ENCODE measurements at places on chromosomes 3 and 15.
A peak's percentile ranks its signal among the peaks of the same experiment; 100 is the strongest.

GRCh38 chr3:126939733-126940132, 43.2 kb upstream of the PLXNA1 start:
- no peak for DNase-seq

DNA sequence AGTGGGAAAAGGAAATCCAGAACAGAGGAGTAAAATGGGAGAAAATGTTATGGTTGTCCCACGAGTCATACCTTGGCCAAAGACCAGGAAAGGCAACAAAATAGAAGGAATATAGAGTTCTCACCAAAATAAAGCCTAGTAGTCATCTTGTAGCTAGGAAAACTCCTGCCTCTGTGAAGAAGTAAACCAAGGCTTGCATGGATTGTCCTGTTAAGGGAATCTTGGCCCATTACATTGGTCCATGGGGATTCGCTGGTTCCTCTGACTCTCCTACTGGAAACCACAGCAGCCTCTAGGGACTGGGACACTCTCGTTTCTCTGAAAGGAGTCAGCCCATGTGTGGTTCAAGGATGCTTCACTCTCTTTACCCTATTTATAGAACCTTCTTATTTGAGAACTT, 62.9 kb upstream of the FNDC3B start:
- no peak for DNase-seq

- no peak for DNase-seq
These were observed 84.2 kb downstream of the TOP2B start for GRCh38 chr3:25580534-25580933.

DNA sequence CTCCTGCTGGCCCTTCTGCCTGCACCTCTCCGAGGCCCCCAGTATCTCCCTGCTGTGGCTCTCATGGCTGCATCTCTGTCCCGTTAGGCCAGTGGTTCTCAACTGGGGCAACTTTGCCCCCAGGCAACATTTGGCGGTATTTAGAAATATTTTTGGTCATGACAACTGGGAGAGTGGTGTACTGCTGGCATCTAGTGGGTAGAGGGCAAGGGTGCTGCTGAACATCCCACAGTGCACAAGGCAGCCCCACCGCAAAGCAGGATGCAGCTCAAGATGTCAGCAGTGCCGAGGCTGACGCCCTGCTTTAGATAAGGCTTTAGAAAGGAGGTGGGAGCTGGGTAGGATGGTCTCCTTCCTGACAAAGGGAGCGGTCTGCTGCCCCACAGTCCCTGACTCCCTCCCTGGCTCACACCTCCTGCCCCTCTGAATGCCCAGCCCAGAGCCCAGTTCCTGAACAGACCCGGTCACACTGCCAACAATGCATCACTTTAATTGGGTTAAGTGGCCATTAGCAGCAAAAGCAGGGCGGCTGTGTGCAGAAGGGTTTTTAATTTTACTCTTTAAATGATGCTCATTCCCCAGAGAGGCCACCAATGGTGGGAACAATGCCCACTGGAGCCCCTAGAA, 68.8 kb upstream of the TMEM115 start:
- no peak for DNase-seq

DNA sequence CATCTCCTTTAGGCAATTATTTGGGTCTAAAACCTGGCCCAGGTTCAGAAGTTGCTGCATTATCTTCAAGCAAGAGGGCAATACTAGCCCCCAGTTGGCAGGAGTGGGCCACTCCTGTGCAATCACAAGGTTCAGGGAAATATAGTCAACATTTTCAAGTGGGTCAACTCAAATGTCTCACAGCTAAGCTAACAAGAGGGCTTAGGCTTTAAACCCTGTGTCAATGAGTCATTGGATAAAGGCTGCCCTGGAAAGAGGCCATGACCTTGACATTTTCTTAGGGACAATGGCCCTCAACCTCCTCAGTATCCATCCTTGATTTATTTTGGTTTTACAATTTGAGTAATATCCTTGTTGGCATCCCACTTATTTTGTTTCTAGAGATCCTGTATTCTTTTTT, 73.5 kb upstream of the DCP1A start:
- DNase-seq: no peak

DNA sequence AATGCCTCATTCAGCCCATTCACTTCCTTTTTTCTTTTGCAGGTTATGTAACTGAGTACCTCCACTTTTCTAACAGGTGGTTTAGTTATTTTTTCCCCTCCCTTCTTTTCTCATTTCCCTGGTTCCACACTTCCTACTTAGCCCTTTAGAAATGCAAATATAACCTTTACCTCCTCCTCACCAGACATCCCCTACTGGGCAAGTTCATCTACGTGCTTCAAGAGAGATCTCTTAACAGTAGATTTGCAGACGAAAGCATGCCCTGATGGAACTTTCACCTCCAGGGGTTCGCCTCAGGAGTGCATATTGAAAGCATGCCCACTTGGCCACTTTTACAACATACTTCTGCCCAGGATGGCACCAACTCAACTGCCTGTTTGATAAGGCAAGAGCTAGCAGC, 314.1 kb upstream of the LRRC3B start:
- no peak for DNase-seq

- DNase-seq: no peak
These were observed 6.6 kb downstream of the DIPK2A start for GRCh38 chr3:143978263-143978631.

DNA sequence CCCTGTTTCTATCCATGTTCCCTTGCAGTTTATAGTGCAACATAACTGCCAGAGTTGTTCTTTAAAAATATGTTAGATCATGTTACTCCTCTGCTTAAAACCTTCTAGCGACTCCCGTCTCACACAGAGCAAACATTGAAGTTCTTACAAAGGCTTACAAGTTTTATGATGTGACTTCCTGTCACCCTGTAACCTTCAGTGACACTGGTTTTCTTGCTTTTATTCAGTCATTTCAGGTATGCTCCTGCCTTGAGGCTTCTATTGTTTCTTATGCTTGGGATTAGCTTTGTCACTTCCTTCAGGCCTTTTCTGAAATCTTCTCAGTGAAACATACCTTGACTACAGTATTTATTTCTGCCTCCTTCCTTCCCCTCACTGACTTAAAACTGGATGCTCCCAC, 252.1 kb downstream of the DOCK3 start:
- no peak for DNase-seq

- no peak for DNase-seq
These were observed 159.1 kb upstream of the NANOGP8 start for GRCh38 chr15:35244227-35244626.

GRCh38 chr3:143001034-143001368, 369 bp upstream of the U2SURP start:
- DNase-seq: peak; percentile 58

- no peak for DNase-seq
These were observed 12.1 kb upstream of the SIAH2 start for GRCh38 chr3:150775001-150775599.

GRCh38 chr3:98735761-98736269, 27.3 kb upstream of the ST3GAL6 start:
- no peak for DNase-seq

DNA sequence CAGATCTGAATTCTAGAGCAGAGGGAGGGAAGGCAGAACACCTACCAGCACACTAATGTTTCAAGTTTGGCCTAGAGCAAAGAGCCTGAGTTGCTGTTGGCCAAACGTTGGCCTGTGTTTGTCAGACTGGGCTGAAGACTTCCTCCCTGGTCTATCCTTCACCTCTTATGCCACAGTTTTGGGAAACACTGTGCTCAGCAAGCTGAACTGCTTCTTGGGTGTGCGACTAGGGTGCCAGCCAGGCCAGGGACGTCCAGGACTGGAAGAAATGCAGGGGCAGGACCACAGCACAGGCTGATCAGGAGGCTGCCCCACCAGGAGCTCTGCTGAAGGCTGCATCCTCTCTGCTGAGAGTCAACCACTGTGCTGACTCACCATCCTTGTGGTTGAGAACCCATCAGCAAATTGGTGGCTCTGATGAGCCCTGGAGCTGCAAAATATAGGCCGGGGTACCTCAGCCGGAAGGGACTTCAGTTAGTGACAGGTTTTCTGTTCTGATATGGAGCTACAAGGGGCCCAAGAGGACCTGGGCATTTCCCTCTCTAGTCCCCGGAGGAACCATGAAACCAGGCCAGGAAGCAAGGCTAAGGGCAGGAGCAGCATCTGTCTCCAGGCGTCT, 131.6 kb upstream of the RASGRP1 start:
- DNase-seq: no peak

DNA sequence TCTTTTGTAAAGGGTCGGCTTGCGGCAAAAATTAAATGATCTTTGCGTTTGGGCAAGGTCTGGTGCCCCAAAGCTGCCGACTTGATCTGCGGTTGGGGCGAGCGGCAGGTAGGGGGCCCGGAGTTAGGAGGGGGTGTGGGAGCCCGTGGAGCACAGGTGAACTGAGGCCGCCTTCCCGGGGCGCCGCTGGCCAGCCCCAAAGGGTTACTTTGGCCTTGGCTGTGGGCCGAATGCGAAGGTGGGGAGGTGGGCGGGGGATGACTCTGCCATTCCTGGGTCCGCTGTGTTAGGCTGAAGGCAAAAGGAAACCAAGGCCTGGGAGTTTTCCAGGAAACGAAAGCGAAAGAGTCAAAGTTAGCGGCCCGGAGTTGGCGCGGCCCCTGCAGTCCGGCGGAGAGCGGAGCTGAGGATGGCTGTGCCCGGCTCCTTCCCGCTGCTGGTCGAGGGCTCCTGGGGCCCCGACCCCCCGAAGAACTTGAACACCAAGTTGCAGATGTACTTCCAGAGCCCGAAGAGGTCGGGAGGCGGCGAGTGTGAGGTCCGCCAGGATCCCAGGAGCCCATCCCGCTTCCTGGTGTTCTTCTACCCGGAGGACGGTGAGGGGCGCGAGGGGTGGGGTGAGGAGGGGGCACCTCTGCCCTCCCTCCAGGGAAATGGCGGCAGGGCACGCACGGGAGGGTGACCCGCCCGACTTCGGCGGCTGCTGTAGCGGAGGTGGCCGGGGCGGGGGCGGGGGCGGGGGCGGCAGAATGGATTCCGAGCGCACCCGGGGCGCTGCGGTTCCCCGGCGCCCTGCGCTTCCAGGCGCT, at the start of gene PARP14:
Gene PARP14, plus strand, starts transcription at position 365 of the 809 bp plus-strand sequence. Its CDS starts 45 bp downstream, at position 410.
- DNase-seq: peak; percentile 41

DNA sequence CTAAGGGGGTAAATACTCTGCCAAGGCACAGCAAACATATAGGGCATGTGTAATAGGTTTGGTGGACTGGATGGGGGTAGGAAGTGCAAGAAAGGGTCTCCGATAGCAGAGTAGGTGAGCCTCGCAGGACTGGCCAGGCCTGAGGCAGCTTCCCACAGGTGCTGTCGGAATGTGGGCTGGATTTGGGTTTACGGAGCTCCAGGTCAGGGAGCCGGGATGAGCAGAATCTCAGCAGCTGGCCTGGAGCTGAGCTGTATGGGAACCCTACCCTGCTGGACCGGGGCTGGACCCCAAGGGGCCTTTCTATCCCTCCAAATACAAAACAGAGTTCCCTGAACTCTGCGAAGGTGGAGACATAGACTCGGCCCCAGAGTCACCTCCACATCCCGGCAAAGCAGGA, 15.0 kb downstream of the KLF15 start:
- no peak for DNase-seq

DNA sequence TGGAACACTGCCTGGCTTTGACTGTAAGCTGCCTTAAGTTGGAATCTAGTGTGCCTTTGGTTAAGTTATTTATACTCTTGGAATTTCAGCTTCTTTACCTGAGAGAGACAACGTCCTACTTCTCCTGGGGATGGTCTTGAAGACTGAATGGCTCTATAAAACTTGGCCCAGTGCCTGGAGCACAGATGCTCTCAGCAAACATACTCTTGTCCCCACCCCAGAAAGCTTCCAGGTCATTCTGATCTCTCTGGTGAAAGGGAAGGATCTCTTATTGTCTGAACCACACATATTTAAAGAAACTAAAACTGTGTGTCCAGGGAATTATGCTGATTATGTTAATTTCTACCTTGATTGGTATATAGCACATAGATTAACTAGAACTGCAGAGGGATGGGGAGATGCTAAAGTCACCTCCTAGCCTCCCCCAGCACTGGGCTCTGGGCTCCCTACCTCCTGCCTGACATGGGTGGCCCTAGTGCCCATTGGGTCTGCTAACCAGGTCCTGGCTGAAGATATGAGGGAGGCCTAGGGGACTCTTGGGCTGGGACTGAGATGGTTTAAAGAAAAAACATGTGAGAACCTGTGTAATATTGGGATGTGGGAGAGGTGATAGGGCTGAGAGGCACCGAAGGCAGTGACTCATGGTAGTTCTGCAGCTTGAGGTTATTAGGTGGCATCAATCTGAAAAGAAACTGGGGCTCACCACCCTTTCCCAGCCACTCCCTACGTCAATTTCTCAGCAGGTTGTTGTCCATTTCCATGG, 171.0 kb downstream of the RPLP1 start:
- no peak for DNase-seq

- no peak for DNase-seq
These were observed 24.3 kb downstream of the VIPR1 start for GRCh38 chr3:42526616-42527367.

- DNase-seq: no peak
These were observed 249.0 kb downstream of the NFKBIZ start for GRCh38 chr3:102098130-102098885.

GRCh38 chr15:56608993-56609392, 124.3 kb downstream of the ZNF280D start:
- no peak for DNase-seq

- DNase-seq: no peak
These were observed 214.7 kb downstream of the SHQ1 start for GRCh38 chr3:72633534-72633933.

DNA sequence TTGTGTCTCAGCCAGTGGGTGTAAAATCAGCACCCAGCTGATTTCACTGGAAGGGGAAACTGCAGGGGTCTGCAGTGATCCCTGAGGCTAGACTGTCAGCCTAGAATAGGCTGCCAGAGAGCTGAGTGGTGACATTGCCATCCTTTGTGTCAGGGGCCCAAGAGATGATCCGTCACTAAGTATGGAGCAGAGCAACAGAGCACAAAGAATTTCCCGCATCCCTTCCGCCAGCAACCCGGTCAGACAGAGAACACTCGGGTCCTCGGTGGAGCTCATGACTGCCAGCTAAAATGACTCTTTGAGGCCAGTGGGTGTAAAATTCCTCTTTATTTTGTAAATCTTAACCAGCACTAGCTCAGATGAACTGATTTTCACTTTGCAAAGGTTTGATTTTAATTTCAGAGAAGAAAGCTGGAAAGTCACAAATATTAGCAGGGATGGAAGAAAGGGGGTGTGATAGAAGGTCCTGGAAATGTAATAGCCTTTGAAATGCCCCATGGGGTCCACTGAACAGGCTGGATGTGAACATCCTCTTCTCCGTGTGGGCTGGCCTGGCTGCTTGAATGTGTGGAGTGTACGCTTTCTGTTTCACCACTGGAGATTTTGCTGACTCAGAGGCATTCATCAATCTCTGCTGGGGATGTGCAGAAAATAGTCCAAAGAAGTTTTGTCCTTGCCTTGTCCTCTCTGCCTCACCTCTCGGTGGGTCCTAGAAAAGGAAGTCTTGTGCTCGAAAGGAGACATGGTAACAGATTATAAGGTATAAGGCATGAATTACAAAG, 138.8 kb downstream of the SV2B start:
- DNase-seq: no peak

GRCh38 chr3:193553586-193553985, 1.1 kb downstream of the ATP13A4 start:
- no peak for DNase-seq

- DNase-seq: no peak
These were observed 268.6 kb upstream of the MEIS2 start for GRCh38 chr15:37368961-37369360.

GRCh38 chr3:99505200-99505599, 133.2 kb upstream of the COL8A1 start:
- DNase-seq: no peak
